ENCODE measurements at places on chromosomes 13 and 19. TPM values are rescaled to one million over a fixed set of nuclear protein-coding genes. Genes with fewer than 3 reads are reported as not detected.

DNA sequence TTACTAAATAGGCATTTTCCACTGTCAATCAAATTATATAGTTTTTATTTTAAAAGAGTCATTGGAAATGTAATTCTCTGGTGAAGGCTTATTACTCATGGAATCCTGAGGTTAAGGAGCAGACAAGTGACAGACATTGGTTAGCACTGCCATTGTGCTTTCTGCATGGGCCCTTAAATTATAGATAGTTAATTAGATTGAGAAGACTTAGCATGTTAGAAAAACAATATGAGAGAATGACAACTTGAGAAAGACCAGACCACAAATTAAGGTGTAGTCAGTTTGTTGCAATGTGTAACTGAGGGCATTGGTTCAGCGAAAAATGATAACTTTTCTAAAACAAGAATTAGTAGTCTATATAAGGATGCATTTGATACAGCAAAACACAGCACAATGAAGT is 195.5 kb downstream of the SLITRK6 start:
- DNase-seq = no peak

DNA sequence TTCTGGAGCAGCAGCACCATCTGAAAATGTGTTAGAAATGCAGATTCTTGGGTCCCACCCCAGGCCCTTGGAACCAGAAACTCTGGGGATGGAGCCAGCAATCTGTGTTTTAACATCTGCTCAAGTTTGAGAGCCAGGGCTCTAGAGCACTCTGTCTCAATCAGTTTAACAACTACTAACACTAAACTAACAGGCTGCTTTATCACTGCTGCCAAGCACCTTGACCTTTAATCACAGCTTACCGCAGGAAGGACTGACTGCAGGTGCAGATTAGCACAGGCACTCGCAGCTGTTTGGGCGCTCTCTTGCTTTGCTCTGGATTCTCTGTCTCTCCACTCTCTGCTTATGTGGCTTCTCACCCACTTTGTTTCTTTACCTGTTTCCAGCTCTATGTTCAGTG is 163.5 kb downstream of the MTUS2 start:
- no peak for DNase-seq

DNA sequence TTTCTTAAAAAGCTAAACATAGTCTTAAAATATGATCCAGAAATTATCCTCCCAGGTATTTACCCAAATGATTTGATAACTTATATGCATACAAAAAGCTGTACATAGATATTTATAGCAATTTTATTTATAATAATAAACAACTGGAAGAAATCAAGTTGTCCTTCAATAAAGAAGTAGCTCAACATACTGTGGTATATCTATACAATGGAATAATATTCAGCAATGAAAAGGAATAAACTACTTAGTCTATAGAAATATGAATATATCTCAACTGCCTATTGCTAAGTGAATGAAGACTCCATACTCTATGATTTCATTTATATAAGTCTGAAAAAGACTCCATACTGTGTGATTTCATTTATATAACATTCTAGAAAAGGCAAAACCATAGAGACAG is 47.1 kb upstream of the SLAIN1 start:
- DNase-seq = no peak

DNA sequence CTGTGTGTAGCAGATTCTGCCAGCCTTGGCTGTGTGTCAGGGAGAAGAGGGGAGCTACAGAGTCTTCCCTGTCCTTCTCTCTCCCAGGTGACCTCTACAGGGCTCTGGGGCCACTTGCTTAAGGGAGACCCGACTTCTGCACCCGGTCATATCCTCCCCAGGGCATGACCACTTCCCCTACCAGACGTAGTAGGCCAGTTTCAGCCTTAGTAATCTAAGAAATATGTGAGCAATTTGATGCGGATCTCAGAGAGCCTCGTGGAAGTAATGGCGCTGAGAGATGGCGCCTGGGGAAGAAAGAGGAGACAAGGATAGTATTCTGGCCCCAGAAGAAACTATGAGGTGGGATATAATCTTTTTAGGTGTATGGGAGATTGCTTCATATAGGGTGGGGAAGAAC is 41.9 kb downstream of the NFIX start:
- no peak for DNase-seq

GRCh38 chr13:20832861-20833260 is 59.1 kb upstream of the EEF1AKMT1 start:
- no peak for DNase-seq

Gene SGCG
- total RNA-seq = not detected

Gene THSD8
- 27.0 TPM for total RNA-seq
